ENCODE measurements at places on chromosomes 6 and 20.

GRCh38 chr20:42714298-42715141, 475.2 kb downstream of the PTPRT start:
- DNase-seq, result no peak

DNA sequence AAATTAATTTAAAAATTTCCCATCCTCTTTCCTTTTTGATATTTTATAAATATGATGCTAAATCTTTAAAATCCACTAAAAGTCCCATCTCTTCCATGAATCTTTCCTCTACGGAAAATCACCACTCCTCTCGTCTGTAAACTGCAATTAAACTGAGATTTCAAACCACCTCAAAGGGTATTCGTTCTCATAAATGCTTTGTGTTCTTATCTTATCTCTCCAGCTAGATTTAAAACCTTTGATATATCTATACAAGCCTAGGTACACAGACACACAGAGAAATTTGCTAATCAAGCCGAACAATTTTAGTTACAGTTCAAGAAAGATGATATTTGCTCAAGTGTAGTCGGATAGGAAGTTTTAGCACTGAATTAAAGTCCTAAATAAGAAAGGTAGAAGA, 214.6 kb upstream of the PRDM1 start:
- no peak for DNase-seq

DNA sequence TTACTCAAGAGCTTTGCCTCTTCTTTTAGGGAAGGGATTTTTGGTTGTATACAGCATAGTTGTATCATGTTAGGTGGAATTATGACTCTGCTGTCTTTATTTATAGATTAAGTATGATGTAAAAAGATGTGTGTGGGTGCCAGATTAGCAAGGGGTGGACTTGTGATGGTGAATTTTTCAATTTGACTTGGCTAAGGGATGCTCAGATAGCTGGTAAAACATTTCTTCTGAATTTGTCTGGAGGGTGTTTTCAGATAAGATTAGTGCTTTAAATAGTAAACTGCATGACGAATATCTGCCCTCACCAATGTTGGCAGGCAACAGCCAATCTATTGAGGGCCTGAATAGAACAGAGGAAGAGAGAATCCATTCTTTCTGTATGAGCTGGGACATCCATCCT, 173.3 kb upstream of the TNFAIP3 start:
- DNase-seq, result no peak

DNA sequence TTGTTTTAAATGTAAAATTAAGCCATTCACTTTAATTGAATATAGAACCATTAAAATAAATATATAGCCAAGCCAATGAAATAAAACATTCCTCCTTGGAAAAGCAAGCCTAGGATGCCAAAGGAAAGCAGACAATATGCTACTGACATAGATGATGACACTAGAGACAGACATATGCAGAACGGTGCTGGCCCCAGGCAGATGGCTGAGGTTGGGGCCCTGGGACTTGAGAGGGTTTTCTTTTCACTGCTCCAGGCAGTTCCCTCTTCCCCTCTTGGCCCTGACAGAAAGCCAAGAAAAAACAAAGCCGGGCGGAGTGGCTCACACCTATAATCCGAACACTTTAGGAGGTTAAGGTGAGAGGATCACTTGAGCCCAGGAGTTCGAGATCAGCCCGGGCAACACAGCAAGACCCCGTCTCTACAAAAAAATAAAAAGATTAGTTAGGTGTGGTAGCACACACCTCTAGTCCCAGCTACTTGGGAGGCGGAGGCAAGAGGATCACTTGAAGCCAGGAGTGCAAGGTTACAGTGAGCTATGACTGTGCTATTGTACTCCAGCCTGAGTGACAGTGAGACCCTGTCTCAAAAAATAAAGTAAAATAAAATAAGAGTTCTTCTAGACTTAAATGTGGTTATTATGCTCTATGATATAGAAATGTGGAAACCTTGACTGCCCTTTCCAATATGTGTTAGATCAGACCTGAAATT, 31.2 kb downstream of the FASTKD5 start:
- DNase-seq, result no peak
